ENCODE measurements at places on chromosomes 16 and 17.

DNA sequence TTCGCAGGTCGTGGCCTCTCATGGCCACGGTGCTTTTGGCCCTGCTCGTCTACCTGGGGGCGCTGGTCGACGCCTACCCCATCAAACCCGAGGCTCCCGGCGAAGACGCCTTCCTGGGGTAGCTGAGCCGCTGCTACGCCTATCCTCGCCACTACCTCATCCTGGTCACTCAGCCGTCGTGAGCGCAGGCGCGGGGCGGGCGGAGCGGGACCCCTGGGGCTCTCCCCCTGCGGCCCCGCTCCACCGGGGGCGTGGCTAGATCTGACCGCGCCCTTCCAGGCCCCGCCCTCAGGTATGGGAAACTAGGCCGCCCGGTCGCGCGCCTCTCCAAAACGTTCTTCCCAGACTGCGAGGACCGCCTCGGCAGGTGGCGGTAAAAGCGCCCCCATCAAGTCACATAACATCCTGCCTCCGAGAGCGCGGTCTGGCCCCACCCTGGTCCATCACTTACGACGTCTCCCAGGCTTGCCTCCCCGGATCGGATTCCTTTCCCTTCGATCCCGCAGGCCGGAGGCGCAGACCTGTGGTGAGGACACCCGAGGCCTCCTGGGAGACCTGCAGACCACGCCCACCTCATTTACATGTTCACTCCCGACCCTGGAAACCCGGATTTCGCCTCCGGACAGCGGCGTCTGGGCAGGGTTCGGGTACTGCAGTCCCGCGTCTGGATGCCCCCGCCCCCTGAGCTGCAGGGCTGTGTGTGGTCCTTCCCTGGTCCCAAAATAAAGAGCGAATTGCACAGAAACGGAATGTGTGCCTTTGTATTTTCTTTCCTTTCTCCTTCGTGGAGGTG is 91.5 kb upstream of the TMEM97 start:
- DNase-seq: peak; percentile 14

GRCh38 chr16:2424061-2425007 is 4.9 kb upstream of the CCNF start:
- no peak for DNase-seq

DNA sequence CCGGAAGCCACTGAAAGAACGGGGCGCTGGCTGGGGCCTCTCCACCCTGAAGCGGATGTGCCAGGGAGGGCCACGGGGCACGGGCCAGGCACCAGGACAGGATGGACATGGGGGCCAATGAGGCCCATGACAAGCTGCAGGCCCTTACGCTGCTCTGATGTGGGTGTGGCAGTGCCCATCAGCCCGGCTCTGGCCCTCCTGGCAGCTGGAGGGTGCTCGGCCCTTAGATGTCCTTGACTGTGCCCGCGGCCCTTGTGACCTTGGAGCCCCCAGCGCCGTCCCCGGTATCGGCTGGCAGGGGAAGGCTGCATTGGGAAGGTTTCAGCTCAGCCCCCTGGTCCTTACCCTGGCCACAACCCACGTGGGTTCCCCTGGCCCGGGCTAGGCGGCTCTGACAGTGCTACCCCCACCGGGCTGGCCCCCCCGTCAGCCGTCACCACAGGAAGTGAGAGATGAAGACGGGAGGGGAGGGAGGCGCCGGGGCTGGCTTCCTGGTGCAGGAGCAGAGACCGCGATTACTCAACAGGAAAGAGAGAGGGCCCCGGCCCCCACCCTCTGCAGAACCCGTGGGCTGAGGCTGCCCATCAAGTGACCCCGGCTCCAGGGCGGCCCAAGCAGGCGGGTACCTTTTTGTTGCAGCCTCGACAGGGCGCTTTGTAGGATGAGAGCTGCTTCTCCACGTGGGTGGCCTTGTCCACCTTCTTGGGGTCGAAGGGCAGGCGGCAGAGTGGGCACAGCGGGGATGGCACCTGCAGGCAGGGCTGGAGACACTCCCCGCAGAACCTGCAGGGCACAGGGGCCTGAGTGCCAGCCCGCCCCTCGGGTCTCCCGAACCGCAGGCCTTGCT is 5.3 kb downstream of the RNF166 start:
- peak; percentile 84 for DNase-seq

DNA sequence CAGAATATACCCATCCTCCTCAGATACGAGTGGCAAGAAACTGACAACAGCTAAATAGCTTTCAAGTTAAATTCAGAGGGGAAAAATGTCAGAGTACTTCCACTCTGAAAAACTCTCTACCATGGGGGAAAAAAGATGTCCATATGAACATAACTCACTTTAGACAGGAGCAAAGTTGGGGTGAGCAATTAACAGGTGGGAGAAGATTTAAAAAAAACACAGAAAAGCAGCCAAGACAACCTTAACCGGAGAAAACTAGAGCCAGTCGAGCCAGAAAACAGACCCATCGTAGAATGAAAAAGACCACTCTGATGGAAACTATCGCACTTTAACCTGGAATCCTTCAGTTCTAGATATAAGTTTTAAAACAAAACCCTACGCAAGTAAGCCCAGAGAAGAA is 833 bp downstream of the TERF2 start:
- no peak for DNase-seq

DNA sequence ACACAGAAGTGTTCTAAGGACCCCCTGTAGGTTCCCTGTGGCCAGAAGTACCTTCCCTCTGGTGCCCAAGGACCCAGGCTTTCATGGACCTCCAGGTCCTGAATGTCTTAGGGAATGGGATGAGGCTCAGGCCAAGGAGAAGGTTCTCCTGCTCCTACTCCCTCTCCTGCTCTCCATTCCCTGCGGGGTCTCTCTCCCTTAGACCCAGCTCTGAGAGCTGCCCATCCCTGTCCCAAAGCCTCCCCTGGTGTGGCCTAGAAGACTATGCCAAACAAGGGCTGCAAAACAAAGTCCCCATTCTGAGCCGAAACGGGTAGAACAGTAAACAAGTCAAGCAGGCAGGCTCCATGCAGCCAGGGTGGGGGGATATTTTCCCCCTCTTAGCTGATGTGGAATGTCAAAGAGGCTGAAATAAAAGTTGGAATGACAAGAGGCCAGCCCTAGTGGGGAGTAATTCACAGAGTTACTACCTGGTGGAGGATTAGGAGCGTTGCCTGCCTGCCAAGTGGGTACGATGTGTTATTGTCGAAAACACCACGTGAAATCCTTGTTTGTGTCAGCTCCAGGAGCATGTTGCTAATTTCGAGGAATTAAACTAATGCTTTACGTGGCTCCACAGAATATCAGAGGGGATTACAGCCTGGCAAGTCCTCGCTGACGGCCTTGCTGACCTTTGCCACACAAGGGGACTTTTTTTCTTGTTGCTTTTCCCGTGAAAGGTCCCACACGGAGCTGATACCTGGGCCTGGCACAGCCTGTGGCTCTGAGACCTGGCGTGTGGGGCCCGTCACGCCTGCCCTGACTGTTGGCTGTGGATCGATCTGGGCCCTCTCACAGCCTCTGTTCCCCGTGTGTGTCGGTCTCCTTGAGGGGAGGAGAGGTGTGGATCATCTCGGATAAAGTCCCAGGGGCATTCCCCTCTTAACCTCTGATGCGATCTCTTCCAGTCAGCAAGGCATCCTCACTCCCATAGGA is 2.9 kb downstream of the WFIKKN2 start:
- DNase-seq: no peak

DNA sequence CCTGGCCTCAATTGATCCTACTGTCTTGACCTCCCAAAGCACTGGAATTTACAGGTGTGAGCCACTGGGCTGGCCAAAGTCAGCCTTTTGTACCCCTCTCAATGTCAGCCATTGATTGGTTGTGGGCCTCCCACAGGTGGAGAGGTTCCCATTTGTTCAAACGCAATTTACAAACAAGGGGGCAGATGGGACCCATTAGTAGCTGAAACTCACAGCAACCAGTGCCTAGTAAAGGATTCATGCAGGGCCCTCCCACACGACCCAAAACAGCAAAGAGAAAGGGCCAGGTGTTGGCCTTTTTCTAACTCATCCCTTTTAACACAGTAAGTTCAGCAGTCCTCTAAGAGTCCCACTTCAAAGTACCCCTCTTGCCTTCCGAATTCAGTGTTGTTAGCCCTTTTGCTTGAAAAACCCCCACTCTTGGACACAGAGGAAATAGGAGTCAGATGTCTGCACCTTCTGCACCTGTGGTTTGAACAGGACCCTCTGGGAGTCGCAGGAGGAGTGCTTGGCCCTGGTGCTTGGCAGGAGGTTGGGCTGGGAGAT is 89.2 kb downstream of the PITPNC1 start:
- DNase-seq: no peak

DNA sequence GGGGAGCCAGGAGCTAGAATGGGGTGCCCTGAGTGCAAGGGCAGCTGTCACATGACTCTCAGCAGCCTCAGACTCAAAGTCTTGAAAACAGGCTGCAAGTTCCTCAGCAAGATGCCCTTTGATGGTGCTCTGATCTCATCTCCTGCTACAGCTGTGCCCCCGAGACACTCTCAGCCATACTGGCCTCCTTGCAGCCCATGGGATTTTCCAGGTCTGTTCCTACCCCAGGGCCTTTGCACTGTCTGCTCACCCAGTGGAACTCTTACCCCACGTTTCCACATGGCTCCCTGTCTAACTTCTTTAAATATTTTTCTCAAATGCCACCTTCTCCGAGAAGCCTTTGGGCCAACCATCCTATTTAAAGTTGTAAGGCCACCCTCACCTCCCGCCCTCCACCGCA is 146.9 kb downstream of the C16orf95 start:
- DNase-seq: no peak

DNA sequence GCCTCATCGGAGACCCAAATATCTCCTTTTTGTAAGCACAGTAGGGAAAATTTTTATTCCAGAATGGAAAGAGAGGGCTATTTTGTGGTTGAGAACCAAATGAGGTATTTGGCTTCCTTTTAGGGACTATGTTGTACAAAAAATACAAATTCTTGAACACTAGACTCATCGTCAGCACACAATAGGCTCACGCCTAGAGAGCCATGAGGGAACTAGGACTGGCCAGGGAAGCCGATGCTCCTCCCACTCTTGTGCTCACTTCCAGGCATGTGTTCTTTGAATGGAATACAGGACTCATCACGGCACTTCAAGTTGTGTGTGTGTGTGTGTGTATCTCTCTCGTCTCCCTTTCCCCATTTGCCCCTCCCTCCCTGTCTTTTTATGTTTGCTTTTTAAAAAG is 17.8 kb upstream of the BLMH start:
- peak; percentile 82 for DNase-seq

GRCh38 chr16:57592591-57593003 is 35.8 kb upstream of the ADGRG1 start:
- DNase-seq: no peak

GRCh38 chr17:78793415-78793814 is 11.3 kb upstream of the CYTH1 start:
- no peak for DNase-seq

GRCh38 chr17:62008294-62008693 is 56.8 kb downstream of the MED13 start:
- no peak for DNase-seq

DNA sequence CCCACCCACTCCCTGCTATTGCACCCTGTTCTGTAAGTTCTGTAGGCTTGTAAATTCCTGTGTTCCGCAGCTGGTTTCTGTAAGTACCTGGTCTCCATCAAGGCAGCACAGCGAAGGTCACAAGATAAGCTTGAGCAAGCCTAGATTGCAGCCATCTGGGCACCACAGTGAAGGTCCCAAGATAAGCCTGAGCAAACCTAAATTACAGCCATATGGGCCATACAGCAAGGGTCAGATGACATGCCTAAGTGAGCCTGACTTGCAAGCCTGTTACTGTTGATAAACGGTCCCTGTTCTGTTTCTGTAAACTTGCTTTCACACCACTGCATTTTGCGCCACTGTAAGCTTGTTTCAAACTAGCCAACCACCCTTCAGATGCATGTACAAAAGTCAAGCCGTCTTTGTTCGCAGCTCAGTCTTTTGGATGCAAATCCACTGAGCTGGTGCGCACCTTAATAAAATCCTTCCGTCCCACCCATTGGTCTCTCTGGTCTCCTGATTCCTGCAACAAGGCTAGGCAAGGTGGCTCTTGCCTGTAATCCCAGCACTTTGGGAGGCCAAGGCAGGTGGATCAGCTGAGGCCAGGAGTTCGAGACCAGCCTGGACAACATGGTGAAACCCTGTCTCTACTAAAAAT is 42.6 kb upstream of the ATF7IP2 start:
- no peak for DNase-seq

DNA sequence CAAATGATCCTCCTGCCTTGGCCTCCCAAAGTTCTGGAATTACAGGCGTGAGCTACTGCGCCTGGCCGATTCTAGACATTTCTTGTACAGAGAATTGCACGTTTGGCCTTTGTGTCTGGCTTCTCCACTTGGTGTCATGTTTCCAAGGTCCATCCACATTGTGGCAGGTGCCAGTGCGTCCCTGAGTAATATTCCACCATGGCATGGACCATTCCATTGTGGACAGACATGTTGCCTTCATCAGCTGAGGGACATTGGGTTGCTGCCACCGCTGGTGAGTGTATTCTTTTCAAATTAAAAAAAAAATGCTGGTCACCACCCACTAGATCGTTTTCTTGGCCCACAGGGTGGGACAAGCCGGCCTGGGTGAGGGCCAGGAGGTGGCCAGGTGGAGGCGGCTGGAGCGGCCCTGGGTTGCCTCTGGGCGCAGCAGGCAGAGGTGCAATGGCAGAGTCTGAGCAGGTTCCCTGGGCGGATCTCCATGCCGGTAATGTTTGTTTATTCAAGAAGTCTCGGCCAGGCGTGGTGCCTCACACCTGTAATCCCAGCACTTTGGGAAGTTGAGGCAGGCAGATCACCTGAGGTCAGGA is 274.1 kb downstream of the SEC14L1 start:
- no peak for DNase-seq

DNA sequence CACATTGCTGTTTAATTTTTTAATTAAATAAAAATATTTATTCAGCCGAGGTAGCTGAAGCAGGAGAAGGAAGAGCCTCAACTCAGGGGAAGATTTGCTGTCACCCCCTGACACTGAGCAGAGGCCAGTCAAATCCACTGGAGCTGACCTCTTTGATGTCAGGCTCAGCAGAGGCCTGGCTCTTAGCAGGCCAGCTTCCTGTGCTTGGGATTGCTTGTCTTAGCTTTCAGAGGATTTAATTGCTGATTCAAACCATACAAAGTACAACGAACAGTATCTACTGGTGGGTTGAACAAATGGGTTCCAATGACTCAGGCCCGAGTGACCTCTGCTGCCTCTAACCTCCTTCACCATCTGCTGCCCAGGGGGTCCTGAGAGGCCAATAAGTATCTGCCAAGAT is 417.0 kb upstream of the HSBP1 start:
- no peak for DNase-seq

GRCh38 chr16:58054289-58054688 is 28.7 kb downstream of the MMP15 start:
- DNase-seq: no peak

DNA sequence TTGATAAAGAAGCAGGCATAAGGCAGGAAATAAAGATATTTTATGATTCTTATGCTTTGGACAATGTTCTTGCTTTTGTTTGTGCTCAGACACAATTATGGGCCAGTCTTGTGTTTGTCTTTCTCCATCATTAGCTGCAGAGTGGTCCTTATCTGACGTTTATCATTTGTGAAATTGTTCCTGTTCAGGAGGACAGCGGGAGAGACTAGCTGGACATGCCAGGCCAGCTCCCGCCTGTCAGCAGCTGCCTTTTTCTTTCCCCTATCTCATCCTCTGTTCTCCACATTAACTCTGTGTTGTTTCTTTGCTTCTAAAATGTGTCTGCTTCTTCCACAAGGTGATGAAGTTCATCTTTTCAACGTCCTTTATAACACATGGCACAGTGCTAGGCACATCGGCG is 333.5 kb downstream of the NPIPA8 start:
- no peak for DNase-seq

GRCh38 chr16:3950343-3951193 is 70.1 kb upstream of the CREBBP start:
- DNase-seq: peak; percentile 94

- DNase-seq: no peak
Measured at GRCh38 chr16:78639775-78640174, 540.3 kb downstream of the WWOX start.

Data from astrocyte (in vitro differentiated cells and primary cell).